Stimulated activated CD8-positive, alpha-beta memory T cell treated with anti-CD3 and anti-CD28 coated beads, Interleukin-7, amount 100 ng/mL, for 48 hours (primary cell): ENCODE measurements at places on chromosomes 11 and 22.

DNA sequence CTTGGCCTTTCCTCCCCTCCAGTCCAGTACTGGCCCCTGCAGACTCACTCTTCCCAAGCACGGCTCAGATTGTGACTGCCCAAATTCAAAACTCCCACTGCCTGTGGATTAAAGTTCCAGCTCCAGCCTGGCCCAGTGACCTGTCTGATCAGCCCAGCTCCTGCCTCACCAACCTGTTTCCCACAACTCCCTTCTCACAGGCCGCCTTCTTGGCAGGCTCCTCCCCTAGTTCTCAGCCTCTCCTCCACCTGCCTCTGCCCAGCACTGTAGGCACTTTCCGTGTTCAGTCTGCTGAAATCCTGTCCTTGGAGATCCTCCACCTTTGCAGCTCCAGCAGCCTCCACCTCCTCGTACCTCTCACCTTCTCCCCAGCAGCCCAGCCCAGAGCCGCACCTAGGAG, 68.6 kb downstream of the MICAL2 start:
- DNase-seq = no peak

- DNase-seq = no peak
Observed at GRCh38 chr11:118870396-118871343, 13.0 kb upstream of the CXCR5 start.

GRCh38 chr11:110530900-110531741, 101.4 kb downstream of the FDX1 start:
- DNase-seq = no peak

DNA sequence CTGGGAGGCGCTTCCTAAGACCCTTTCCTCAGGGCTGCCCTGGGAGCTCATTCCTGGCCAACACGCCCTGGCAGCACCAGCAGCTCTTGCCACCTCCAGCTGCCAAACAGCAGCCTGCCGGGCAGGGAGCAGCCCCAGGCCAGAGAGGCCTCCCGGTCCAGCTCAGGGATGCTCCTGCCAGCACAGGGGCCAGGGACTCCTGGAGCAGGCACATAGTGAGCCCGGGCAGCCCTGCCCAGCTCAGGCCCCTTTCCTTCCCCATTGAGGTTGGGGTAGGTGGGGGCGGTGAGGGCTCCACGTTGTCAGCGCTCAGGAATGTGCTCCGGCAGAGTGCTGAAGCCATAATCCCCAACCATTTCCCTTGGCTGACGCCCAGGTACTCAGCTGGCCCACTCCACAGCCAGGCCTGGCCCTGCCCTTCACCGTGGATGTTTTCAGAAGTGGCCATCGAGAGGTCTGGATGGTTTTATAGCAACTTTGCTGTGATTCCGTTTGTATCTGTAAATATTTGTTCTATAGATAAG, 7.6 kb downstream of the SLC39A13 start:
- no peak for DNase-seq

- no peak for DNase-seq
Observed at GRCh38 chr11:18890615-18891014, 48.6 kb downstream of the MRGPRX1 start.

DNA sequence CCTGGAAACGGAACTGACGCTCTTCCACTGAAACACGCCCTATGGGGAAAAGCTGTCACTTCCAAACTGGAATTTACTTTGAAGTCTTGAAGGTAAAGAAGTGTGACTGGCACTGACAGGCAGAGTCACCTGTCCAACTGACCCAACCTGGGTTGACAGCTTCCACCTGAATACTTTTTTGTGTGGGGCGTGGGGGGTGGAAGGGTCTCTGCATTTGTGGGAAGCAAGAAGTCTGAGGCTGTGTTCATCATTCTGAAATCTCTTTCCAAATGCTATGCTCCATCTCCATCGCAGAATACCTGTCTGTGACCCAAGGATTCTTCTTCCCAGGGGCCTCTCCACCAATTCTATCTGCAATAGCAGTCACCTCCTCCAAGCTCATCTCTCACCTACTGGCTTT, 7.8 kb downstream of the IFT27 start:
- DNase-seq = no peak

DNA sequence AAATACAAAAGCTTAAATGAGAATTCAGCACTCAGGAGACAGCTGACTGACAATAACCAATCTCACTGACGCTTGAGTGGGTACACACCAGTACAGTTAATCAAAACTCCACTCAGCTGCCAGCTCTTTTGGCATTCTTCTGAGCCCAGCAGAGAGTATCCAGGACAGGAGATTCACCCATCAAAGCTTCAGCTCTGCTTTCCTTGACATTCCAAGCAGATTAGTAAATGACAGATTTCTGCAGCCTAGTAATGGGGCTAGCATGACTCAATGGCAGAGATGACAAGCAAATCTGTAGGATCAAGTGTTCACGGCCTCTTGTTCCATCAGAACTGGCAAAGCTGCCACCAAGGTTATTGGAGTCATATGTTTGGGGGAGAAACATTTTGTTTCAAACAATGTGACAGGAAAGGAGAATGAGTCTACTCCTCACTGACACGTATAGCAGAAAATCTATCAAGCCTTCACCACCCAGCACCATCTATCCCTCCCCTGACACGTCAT, 420.0 kb downstream of the DYNC2H1 start:
- DNase-seq = no peak

- no peak for DNase-seq
Observed at GRCh38 chr11:8531312-8531711, 62.7 kb downstream of the STK33 start.

GRCh38 chr22:32050678-32051515, 7.8 kb downstream of the SLC5A1 start:
- DNase-seq = peak; percentile 46

DNA sequence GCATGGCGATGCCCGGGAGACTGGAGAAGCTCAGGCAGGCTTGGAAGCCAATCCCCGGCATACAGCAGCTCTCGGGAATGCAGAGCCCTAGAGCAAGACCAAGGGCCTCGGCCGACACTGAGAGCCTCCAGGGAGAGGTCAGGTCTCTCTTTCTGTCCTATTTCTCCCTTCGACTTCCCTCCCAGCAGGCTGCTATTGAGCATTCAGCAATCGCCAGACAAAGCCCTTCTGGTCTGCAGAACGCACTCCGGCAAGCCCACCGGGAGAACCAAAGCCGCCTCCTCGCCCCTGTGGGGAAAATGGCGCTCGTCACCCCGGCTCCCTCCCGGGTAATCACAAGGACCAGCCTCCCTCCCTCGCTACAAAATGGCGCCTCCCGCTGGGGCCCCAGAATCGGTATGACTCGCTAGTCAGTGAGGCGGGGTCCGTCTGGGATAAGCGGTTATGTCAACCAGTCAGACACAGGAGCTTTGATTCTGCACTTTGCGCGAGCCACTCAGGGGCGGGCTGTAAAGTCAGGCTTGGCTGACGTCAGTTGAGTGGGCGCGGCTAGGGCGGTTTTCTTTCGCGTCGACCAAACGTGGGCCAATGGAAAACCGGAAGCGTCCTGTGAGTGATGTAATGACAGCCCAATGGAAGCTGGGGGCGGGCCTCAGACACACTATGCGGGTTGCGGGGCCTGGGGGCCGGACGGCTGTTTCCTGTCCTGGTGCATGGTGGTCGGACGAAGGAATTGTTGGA, at the start of gene ZNF143:
Gene ZNF143, plus strand, starts transcription at position 691 of the 741 bp plus-strand sequence. CDS start 10,297 bp downstream, outside the sequence.
- DNase-seq = peak; percentile 100

- DNase-seq = no peak
Observed at GRCh38 chr11:11011617-11012016, 153.8 kb upstream of the ZBED5 start.

DNA sequence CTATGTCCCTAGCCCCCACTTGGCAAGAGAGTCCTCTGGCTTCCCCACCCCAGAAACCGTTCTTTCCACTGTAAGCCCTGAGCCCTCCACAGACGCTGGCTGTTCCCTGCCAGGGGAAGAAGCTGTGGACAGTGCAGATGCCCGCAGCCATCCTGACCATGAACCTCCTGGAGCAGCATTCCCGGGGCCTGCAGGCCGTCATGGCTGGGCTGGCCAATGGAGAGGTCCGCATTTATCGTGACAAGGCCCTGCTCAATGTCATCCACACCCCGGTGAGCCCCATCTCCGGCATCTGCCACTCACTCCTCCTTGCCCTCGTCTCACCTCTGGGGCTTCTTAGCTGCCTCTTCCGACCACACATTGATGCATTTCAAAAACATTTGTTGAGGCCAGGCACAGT, 13.2 kb downstream of the BBS1 start:
- DNase-seq = no peak

- DNase-seq = no peak
Observed at GRCh38 chr11:77082838-77083565, 16.2 kb downstream of the CAPN5 start.

DNA sequence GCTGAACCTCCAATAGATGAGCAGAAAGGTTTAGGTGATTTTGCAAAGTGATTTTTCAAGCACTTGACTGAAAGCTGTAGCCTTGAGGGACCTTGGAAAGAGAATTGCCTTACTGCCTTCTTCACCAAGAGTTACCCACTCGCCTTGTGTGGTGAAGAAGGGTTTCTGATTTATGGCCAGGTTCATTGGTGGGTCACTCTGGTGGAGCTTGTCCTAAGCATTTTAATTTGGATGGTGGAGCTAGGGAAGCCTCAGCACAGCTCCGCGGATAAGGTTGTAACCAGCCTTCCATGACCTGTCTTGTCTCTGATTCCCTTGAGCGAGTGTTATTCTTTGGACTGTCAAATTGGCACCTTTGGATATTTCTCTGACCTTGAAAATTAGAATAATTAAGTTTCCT, 226.4 kb downstream of the FAT3 start:
- no peak for DNase-seq

GRCh38 chr11:43818220-43818619, 62.4 kb upstream of the ALKBH3 start:
- no peak for DNase-seq

DNA sequence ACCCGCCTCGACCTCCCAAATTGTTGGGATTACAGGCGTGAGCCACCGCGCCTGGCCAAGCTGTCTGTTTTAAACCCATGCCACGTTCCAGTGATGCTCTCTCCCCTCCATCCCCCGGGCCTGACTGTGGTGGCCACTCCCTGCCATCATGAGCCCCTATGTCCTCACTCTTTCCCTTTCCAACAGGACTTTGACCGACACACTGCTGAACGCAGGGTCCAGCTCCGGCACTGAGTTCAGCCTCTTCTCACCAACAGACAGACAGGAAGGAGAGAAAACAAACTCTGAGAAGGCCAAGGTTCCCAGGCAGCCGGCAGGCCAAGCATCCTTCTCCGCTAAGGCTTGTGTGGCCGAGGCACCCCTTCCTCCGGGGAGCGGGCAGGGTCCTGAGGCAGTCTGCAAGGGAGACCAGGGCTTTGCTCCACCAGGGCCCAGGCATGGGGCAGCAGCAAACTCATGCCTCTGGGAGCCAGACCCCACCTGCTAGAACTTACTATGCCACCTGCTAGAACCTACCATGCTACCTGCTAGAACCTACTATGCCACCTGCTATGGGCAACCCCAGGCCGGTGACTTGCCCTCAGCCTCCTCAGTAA, 152.7 kb downstream of the CRYBB2 start:
- no peak for DNase-seq

DNA sequence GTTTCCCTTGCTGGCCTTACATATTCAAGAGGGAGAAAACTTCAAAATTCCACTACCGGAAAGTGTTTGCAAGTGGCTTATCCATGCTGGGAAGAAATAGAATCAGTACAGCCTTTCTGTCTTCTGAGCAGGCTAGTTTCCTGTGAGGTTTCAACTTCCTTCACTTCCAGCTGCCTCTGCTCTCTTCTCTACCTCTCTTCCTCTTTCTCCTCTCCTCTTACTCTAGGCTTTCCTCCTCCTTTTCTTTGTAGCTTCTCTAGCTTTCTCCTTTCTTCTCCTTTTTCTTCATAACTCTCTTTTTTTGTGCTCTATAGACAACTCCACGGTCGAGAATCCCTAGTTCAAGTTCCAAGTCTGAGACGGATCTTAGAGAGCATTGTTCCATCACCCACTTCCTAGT, 421.8 kb downstream of the ETS1 start:
- no peak for DNase-seq

- no peak for DNase-seq
Observed at GRCh38 chr11:21612326-21612725, 580.6 kb upstream of the ANO5 start.

DNA sequence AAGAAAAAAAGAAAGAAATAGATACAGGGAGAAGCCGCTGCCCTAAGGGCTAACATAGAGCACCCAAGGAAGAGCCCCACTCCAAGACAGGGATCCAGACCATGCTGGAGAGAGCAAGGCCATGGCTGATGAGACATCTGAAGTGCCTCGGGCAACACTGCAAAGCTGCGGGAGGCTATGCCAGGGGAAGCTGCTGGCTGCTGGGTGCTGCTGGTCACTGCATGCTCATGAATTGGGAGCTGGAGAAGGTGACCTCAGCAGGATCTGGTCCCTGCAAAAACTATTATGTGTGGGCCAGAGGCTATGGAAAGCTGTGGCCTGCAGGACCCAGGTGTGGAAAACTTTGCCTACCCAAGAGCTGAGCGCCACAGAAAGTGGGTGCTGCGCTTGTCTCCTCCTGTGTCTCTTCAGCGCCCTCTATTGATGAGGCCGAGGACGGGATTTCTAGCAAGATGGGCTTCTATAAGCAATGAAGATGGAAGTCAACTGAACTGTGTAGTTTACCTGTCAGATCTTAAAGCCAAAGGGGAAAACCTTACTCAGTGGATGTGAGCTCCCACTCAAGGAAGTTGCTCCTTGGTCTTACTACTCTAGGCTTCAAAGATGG, 17.3 kb upstream of the SLC29A2 start:
- peak; percentile 25 for DNase-seq

- no peak for DNase-seq
Observed at GRCh38 chr22:49228431-49229037, 599.1 kb downstream of the BRD1 start.

GRCh38 chr11:117669062-117669461, 128.0 kb downstream of the DSCAML1 start:
- DNase-seq = no peak

GRCh38 chr11:87219266-87219665, 181.5 kb downstream of the TMEM135 start:
- DNase-seq = no peak

GRCh38 chr22:25976356-25976755, 192.9 kb upstream of the SEZ6L start:
- no peak for DNase-seq

GRCh38 chr11:20177136-20177535, 16.9 kb upstream of the DBX1 start:
- no peak for DNase-seq

DNA sequence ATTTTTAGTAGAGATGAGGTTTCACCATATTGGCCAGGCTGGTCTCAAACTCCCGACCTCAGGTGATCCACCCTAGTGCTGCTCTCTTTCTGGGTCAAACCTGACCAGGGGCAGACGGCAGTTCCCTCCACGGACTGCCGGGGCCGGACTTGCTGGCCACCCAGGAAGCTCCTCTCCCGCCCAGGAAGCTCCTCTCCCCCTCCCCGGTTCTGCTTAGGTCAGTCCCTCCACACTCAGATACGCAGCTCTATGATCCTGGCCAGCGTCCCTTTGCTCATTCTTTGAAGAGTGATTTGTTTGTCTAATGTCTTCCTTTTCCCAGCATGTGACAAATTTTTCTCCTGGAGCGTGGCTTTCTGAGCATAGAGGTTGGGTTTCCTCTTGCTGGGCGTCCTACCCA, 125.3 kb upstream of the B3GAT1 start:
- DNase-seq = no peak

GRCh38 chr22:47564651-47565434, 802.4 kb downstream of the TBC1D22A start:
- no peak for DNase-seq
